ENCODE measurements at places on chromosomes 7 and 10.

DNA sequence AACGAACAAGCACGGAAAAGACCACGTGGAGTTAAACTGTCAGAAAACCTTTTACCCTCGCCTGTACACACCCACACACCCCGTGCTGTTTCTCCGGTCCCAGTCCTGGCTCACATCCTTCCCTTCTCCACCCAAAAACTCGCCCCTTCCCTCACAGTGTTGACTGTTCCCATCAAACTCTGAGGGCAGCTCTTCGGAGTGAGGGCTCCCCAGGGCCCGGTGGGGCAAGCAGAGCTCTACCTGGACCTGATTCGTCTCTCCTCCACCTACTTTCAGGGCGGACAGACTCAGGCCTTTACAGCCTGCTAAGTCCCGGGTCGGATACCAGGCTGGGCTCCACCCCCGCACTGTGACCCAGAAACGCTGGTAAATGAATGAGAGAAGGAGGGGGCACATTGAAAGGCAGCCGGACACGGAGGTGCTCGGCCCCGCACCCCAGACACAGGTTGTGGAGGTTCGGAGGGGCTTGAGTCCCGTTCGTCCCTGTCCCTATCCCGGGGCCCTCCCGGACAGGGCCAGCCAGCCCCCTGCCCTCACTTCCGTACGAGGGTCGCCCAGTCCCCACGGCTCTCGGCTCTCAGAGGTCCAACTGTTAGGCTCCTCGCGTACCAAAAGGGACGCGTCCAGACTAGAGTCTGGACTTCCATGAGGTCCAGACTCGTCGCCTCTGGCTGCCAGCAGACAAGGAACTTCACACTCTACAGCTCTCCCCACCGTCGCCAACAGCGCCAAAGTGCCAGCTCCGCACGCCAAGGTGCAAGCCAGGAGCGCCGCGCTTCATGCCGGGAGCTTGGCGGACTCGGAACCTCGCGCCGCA is 31.7 kb upstream of the ASL start:
- DNase-seq: peak; percentile 14

DNA sequence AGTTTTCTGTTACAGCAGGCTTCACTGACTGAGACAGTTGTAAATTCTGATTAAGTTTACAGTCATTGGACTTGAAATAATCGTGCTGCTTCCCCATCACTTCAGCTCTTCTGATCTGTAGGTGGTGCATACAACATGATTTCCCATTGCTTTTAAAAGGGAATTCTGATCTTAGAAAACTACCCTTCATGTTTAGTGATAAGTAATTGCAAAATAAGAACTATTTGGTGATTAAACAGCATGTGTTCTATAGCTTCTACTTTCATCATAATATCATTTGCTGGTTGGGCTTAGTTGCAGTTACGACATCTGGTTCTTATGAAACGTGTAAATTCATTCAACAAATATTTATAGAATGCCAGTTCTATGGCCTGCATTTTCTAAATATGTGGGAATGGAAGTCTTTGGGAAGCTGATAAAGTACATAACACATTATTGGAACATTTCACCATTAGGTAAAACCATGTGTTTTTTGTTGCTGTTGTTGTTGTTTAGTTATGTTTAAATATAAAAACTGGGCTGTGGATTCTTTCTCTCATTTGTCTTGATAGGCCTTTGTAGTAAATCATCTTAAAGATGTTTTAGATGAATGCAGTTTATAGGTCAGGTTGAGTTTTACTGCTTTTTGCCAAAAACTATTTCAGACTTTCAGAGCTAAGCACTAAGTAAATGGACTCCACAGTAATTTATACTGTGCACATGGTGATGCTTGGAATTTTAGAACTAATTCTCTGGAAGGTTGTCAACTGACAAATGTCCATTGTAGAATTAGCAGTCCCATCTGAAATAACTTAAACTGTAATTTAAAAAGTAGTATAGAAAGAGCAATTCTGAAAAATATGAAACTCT is 13.1 kb downstream of the GNAI1 start:
- DNase-seq: no peak

- no peak for DNase-seq
Measured at GRCh38 chr10:44516891-44517290, 132.0 kb upstream of the CXCL12 start.

- no peak for DNase-seq
Measured at GRCh38 chr7:142569851-142570250, 179.4 kb upstream of the PRSS1 start.

Data from CD4-positive, alpha-beta T cell treated with Interleukin-4 for 1 hour (primary cell).